SW 1271 (cell line): ENCODE measurements at places on chromosomes 1 and 21.

DNA sequence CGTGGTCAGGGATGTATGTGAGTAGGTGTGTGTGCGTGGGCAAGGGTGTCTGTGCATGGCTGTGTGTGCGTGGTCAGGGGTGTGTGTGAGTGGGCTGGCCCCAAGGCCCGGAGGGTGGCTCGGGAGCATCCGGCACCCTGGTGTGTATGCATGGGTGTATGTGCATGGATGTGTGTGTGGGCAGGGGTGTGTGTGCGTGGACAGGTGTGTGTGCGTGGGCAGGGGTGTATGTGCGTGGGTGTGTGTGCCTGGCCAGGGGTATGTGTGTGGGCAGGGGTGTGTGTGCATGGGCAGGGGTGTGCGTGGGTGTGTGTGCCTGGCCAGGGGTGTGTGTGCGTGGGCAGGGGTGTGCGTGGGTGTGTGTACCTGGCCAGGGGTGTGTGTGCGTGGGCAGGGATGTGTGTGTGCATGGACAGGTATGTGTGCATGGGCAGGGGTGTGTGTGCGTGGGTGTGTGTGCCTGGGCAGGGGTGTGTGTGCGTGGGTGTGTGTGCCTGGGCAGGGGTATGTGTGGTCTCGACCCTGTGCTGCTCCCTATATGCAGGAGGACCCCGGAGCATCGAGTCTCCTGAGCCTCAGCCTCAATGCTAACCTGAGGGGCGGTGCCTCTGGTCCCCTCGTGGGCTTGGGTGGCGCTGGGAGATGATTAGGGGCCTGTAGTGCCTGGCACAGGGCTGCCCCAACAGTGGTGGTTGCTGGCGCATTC lies 16.3 kb downstream of the ARHGEF16 start:
- no peak for DNase-seq

DNA sequence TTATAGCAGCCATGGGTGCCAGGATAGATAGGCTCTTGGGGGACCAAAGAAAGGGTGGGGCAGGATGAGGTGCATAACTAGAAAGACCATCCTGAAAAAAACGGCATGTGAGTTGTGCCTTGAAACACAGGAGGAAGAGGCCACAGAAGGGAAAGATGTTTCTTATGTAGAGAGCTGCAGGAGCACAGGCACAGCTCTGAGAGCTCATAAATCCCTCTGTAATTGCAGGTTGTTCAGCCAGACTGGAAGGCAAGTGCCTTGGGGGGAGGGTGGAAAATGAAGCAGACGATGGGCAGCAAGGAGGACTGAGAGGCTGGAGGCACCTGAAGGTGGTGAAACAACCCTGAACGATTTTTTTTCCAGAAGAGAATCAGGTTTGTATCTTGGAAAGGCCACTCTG lies 170.7 kb downstream of the NR5A2 start:
- no peak for DNase-seq

DNA sequence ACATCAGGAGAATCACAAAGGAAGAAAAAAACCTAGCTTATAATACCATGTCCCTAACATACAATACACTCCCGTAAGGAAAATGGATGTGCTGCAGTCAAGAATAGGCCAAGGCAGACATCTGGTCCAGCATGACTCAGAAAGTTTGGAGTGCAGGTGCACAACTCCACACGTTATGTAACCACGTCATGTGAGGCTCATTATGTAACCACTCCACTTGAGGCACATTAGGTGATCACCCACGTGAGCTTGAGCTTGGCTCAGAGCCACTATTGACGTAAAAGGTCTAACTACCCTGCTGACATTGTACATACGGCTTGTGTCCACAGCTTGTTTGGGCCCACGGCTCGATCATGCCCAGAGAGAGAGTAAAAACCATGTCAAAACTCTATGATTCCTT lies 99.8 kb upstream of the C1orf21 start:
- DNase-seq, result no peak

- no peak for DNase-seq
Observed at GRCh38 chr1:111126354-111126753, 13.5 kb downstream of the DRAM2 start.

GRCh38 chr1:109083923-109084322 lies 6.6 kb upstream of the TMEM167B start:
- no peak for DNase-seq
